HuH-7 (cell line): ENCODE measurements at places on chromosomes 2 and 18.

- DNase-seq, result no peak
These were observed 269.4 kb downstream of the LOXHD1 start for GRCh38 chr18:46387441-46388131.

GRCh38 chr2:170236680-170237047, 58.7 kb downstream of the MYO3B start:
- DNase-seq, result no peak

- DNase-seq, result no peak
These were observed 107.3 kb upstream of the ANKRD30BL start for GRCh38 chr2:132268977-132269523.

DNA sequence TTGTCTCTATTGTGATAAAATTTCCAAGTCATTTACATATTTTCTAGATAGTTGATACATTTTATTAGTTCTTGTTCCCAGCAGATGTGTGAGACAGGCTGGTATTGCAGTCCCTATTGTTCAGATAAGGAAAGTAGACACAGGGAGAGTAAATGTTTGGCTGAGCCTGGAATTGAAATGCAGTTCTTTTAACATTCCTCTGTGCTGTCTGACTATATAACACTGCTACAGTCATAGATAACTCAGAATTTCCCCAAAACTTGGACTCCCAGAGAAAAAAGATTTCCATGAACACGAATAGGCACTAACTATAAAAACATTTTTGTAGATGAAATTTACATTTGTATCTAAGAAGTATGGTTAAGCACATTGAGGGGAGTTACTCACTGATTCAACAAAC, 71.4 kb downstream of the PLCL1 start:
- DNase-seq, result no peak

GRCh38 chr2:161243312-161243711, 64.9 kb upstream of the PSMD14 start:
- DNase-seq, result no peak

DNA sequence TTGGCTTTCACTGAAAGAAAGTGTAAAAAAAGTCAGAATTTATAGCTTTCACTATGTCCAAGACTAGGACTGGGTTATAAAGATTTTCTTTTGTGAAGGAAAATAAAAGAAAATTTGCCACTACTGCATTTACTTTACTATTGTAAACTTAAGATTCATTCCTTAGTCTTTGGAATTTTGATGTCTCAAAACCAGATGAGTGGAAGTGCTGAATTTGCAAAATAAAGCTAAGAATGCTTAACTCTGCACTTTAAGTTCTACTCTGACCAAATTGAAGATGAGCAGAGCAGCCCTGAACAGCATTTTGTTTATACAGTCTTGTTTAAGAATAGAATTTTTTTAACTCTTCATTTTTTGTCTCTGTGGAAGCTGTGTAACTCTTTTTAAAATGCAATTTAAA, 102.4 kb downstream of the ICA1L start:
- DNase-seq, result no peak

DNA sequence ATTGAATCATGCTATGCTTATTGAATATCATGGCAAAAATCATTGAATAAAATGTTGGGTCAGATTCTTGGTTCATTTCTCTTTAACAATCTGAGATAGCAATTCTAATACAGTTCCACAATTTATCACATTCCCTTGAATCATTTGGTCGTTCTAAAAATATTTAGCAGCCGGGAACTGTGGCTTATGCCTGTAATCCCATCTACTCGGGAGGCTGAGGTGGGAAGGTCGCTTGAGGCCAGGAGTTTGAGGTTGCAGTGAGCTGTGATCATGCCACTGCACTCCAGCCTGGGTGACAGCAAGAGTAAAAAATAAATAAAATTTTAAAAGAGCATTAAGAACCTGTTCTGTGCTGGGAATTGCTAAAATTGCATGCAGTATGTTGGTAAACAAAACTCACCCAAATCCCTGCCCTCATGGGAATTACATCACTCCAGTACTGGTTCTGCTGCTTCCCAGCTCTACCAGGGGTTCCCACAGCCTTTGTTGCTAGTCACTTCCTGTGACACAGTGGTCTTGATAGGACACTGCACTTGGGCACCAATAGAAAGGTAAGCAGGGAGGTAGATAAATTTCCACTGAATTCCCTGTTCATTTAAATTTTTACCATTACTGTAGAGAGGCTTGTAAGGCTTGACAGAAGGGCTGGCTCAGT, 200.4 kb downstream of the CTNNA2 start:
- no peak for DNase-seq

- peak; percentile 79 for DNase-seq
These were observed 1.2 kb upstream of the CHMP1B start for GRCh38 chr18:11849841-11850634.

DNA sequence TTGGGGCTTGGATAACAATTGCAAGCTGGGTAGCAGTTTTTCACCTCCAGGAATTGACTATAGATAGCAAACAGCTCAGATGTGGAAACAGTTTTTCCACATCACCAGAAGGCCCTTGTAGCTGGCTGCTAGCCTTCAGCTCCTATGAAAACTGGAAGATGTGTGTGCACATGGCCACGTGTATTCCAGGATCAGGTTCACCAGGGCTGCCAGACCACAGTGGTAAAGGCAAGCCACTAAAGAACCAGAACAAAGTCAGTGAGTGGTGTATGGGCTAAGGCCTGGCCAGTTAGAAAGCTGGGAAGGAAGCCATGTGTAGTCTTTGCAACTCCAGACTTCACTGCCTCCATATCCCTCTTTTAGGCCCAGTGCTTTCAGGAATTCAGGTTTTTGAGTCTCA, 12.9 kb downstream of the LRRTM1 start:
- no peak for DNase-seq

DNA sequence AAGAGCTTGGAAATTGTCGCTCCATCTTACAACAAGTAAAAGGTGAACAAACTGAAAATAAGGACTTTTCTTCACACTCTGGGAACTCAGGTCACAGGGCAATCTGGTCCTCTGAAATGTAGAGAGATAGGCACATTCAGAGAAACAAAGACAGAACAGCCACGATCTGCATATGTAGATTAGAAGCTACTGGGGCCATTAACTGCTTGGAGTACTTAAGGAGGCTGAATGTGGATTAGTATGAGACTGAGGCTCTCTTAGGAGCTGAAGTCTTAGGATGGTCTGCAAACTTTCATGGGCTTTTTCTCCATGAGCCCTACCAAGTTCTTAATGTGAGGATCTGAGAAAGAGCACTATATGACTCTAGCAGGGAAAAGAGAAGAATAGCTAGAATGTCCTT, 265.3 kb upstream of the NXPH2 start:
- no peak for DNase-seq

GRCh38 chr2:122643725-122644329, 888.4 kb downstream of the TSN start:
- peak; percentile 9 for DNase-seq

DNA sequence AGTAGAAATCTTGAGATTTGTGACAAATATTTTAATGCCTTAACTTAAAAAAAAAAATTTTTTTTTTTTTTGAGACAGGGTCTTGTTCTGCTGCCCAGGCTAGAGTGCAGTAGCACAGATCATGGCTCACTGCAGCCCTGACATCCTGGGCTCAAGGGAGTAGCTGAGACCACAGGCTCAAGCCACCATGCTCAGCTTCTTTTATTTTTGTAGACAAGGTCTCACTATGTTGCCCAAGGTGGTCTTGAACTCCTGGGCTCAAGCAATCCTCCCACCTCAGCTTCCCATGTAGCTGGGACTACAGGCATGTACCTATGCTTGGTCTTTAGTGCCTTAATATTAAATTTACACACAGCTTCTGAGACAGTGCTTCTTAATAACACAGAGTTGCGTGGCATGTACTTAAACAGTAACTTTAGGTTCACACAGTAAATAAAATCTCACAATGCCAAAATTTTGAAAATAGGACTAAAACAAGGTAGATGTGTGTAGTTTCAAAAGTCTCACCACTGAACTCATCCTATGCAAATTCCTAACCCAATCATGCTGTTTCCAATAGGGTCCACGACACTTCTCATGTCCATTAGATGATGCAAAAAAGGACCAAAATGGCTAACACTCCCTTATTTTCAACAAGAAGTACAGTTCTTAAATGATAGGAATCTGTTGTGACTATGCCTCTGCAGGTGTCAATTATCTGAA, 4.1 kb downstream of the HSPD1 start:
- DNase-seq, result no peak

- peak; percentile 39 for DNase-seq
These were observed 96.2 kb upstream of the SNTG2 start for GRCh38 chr2:854460-854859.

- DNase-seq, result no peak
These were observed 60.6 kb downstream of the ACKR3 start for GRCh38 chr2:236629961-236630872.

GRCh38 chr2:71157124-71157793, 26.8 kb downstream of the MPHOSPH10 start:
- peak; percentile 66 for DNase-seq

- DNase-seq, result no peak
These were observed 8.5 kb downstream of the ESPNL start for GRCh38 chr2:238108423-238109183.

DNA sequence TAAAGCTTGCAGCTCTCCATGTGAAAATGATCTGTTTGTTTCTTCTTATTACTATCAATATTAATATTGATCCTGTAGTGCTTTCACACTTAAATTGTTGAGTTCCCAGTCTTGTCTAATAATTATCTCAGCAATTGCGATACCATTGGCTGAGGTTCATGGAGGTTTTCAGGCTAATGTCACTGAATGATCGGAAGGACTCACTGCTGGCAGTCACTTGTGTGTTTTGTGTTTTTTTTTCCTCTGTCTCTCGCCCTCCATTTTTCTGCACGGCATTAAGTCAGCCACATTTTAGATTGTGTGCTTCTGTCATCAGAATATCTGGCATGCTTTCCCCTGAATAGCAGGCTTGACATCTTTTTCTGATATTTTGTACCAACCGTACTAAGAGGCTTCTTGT, 43.7 kb downstream of the AGAP1 start:
- no peak for DNase-seq

DNA sequence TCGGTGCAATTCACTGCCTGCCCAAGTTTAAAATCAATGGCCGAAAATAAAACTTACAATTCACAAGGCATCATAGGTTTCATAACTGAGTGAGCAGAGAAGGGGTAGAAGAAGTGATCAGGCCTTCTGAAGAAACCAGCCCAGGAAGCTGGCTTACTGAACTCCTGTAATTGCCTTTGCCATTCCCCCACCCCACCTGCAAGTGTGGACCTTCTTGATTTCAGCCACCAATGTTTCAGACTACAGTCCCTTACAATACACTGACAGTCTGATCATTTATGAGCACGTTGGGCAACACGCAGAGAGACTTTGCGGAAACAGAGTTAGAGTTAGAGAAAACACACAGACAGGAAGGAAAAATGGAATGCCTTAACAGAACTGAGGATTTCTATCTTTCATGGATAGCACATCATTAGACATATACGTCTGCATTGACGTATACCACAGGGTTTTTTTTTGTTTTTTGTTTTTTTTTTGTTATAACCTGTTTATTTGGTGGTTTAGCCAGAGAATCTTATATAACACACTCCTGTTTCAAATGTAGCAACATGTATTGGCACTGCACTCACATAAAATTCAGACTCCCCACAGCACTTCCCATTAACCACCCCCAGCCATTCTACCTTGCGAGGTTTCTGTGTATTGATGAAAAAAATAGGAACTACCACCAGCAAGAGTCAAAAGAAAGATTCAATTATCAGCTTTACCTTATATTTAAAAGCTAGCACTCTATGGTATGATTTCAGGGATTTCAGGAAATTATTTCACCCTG, 126.4 kb downstream of the CACNB4 start:
- DNase-seq, result no peak

GRCh38 chr2:9985531-9986328, 34.2 kb downstream of the GRHL1 start:
- no peak for DNase-seq

DNA sequence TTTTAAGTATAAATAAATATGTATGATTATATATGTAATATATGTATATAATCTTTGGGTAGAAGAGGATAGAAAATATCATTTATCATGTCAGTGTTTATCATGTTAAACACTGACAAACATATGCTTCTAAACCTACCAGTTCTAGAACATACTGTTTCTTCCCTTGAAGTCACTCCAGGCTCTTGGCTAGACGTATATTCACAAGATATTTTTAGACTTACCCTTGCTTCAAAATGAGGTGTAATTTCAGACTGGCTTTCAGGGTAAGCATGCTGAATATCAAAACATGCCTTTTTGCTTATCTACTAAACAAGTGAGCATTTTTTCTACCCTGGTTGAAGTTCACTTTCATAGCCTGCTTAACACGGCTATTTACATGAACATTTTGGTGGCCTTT, 642.4 kb upstream of the PKDCC start:
- no peak for DNase-seq

DNA sequence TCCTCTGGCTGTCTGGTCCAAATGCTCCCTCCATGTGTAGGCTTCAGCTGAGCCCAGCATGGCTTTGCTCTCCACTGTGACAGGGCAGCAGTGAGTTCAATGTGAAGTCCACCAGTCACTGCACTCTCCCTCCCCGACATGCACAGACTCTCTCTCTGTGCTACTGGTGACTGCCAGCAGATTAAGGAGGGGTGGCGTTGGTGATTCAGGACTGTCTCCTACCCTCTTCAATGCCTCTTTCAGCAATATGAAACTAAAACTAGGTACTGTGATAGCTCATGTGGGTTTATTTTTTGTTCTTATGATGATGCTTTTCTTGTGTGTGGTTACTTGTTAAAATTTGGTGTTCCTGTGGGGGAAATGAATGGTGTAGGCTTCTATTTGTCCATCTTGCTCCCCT, 201.0 kb upstream of the RBMS1 start:
- no peak for DNase-seq

DNA sequence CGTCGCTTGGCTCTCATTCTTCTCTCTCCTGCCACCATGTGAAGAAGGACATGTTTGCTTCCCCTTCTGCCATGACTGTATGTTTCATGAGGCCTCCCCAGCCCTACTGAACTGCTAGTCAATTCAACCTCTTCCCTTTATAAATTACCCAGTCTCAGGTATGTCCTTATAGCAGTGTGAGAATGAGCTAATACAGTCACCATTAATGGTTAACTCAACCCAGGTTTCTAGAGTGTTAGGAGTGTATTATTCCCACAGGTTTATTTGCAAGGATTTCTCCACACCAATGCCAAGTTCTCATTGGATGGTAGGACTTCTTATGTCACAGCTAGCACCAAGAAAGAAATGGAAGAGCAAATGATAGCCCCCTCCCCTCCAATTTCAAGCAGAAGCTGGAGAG, 71.9 kb downstream of the DYNAP start:
- DNase-seq, result no peak

GRCh38 chr2:2998971-2999370, 378.6 kb downstream of the EIPR1 start:
- no peak for DNase-seq

DNA sequence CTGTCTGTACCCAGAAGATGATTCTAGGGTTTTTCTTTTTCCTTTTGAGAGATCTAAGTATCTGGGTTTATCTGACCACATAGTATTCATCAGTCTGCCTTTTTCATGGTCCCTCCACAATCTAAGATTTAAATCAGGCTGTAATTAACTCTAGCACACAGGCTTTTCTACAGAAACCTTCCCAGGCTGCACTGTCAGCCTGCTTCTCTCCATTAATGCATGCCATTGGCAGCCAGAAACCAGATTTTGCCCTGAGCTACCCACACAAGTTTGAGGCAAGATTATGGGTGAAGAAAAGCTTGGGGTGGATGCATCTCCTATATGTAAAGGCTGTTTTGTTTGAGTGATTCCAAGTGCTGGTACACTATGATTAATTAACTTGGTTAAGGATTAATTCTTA, 45.7 kb upstream of the EML4 start:
- DNase-seq, result no peak

GRCh38 chr2:127577973-127578372, 42.5 kb downstream of the MYO7B start:
- no peak for DNase-seq

GRCh38 chr2:54750040-54750439, 26.6 kb downstream of the EML6 start:
- no peak for DNase-seq
